Activated CD4-positive, alpha-beta T cell treated with anti-CD3 and anti-CD28 coated beads, Interleukin-2, Interleukin-4, amounts not matched to agents 100 ng/mL and 50 ng/mL, durations not matched to agents 16 hours and 8 hours (primary cell): ENCODE measurements at places on chromosomes 6 and 20.

GRCh38 chr6:17297271-17298080 is 16.3 kb downstream of the RBM24 start:
- no peak for DNase-seq

- no peak for DNase-seq
Measured at GRCh38 chr20:50343490-50344179, 153.0 kb downstream of the CEBPB start.

DNA sequence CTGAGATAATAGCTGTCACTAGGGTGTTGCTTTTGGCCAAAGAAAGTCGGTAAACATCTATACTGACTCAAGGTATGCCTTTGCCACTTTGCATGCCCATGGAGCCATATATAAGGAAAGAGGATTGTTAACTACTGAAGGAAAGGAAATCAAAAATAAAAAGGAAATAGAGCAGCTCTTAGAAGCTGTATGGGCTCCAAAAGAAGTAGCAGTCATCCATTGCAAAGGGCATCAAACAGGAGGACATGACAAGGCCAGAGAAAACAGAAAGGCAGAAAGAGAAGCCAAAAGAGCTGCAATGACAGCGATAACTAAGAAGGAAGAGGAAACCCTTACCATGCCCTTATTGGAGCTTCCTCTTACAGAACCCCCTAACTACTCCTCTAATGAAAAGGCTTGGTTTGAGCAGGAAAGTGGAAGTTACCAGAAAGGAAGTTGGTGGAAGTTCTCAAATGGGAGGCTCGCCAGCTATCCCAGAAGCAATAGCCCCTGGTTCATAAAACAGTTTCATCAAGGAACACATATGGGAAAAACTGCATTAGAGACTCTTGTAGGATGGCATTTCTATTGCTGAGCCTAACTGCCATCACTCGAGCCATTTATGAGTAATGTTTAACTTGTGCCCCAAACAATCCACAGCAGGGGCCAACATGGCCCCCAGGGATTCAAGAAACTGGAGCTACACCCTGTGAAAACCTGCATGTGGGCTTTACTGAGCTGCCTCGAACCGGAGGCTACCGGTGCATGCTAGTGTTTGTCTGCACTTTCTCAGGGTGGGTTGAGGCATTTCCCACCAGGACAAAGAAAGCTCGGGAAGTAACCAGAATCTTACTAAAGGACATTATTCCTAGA is 7.0 kb downstream of the IL22RA2 start:
- no peak for DNase-seq

GRCh38 chr6:132866762-132867449 is 52.5 kb downstream of the RPS12 start:
- no peak for DNase-seq

GRCh38 chr6:6397842-6398241 is 77.4 kb upstream of the F13A1 start:
- DNase-seq, result no peak

DNA sequence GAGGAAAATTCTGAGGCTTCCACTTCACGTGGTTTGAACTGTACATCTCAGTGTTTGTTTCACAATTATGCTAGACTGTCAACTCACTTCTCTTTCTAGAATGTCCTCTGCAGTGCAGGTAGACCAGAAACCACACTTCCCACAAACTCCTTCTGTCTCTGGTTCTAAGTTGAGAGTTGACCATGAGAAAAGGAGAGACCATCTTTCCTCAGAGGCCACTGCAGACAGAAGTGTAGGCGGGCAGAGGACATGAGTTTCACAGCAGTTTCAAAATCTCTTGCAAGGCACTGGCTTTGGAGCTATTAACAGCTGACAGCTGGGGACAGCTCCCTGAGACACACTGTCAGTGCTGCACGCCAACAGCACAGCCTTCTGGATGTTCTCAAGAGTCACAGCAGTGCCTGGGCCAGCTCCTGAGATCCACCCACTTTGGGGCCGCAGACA is 55.4 kb upstream of the MOXD1 start:
- DNase-seq, result no peak

- DNase-seq, result no peak
Measured at GRCh38 chr6:23775127-23775526, 350.9 kb upstream of the NRSN1 start.

DNA sequence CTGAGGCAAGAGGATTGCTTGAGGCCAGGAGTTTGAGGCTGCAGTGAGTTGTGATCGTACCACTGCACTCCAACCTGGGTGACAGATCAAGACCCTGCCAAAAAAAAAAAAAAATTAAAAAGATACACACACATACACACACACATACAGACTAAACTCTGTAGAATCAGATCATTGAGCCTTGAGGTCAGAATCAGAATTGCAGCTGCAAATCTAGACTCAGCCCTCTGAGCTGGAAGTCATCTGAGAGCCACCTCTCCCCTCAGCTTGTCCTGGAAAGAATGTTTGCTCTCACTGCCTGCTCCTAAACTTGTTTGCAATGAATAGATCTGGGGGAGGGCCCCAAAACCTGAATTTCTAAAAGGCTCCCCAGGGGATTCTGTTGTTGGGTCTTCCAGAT is 41.4 kb upstream of the ANGPT4 start:
- DNase-seq, result no peak

DNA sequence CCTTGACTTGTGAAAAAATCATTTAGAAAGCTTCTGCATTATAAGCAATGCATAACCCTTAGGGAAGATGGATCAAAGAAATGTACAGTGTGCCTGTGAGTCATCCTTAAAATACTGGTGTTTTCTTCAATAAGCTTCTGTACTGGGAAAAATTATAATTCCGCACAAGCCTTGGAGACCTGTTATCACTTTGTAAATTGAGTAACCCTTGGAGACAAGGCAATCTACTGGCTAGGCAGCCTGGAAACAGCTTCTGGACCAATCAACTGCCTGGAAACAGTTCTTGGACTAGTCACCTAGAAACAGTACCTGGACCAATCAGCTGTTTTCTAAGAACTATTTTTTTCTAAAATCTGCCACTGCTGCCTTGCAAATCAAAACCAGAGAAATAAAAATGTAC is 25.8 kb upstream of the RNGTT start:
- DNase-seq, result no peak

DNA sequence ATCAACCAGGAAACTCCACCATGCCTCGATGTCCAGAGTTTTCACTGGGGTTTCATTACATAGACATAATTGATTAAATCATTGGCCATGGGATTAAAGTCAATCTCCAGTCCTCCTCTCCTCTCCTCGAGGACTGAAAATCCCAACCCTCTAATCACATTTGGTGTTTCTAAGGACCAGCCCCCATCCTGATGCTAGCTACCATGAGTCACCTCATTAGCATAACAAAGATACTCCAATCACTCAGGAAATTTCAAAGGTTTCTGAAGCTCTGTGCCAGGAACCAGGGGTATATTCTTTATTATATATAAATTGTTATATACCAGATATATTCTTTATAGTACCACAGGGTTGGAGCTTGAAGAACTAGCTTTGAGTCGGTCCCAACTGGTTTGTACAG is 212.9 kb upstream of the PRND start:
- DNase-seq, result no peak

- no peak for DNase-seq
Measured at GRCh38 chr6:69089539-69089938, 454.5 kb downstream of the ADGRB3 start.

- DNase-seq, result no peak
Measured at GRCh38 chr6:163543321-163543720, 128.8 kb downstream of the QKI start.

DNA sequence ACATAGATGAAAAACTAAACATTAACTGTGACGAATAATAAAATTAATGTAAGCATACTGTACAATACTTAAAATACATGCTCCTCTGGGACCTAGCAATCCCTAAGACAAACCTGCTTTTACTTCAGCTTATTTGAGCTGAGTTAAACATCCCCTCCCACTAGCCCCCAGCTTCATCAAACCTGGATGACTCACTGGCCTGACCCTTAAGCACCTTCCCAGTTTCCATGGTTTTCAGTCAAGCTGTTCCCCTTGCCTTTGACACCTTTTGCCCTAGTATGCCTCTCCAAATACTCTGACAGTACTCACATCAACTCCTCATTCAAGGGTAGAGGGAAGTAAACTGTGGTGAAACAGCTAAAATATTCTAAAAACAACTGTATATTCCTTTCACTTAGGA is 4.2 kb downstream of the ELOVL4 start:
- DNase-seq, result no peak

DNA sequence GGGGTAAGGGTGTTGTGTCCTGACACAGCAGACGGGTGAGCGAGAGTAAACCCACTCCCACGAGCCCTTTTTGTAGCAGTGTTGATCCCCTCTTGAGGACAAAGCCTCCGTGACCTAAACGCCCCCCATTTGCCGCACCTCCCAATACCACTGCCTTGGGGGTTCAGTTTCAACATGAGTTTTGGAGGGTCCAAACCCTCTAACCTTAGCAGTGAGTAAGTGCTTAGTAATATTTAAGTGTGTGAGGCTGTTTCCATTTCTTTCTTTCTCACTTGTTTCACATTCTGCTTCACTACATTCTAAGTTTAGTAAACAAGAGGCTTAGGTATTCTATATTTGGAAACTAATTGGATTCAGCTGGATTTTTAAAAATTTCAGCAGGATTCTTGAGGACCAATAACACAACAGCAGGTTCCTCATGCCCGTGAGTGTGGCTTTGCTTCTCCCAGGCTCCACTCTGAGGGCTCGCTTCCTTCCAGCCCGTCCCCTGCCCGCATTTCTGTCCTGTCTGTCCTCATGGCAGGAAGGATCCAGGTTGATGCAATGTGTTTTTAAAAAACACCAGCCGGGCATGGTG is 41.2 kb downstream of the SNX9 start:
- no peak for DNase-seq

DNA sequence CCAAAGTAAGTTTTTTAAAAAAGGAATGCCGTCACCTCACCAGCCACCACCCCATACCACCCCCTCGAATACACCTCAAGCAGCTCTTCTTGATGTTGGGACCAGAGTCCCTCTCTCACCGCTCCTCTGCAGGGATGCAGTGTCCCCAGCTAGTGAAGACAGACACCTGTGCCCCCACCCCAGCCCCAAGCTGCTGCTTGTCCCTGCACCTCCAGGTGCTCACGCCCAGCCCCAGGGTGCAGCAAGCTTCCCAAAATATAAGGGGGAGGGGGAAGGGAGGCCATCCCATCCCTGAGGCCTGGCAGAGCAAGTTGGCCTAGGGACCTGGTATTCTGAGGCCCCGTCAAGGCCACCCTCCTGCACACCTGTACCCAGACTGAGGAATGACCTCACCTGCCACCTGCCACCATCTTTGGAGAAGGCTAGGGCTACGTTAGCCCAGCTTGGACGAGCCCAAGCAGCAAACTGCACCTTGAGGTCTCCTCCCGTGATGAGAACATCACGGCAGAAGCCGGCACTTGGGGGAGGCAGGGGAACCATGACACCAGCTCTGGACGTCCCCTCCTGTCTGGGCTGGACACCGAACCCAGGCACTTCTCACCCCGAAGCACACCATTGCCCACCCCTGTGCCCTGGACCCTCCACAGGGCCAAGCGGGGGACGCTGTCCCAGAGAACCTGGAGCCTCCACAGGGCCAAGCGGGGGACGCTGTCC is 25.9 kb downstream of the YTHDF1 start:
- DNase-seq, result no peak

GRCh38 chr6:39213195-39213920 is 15.9 kb downstream of the KCNK5 start:
- DNase-seq, result no peak

DNA sequence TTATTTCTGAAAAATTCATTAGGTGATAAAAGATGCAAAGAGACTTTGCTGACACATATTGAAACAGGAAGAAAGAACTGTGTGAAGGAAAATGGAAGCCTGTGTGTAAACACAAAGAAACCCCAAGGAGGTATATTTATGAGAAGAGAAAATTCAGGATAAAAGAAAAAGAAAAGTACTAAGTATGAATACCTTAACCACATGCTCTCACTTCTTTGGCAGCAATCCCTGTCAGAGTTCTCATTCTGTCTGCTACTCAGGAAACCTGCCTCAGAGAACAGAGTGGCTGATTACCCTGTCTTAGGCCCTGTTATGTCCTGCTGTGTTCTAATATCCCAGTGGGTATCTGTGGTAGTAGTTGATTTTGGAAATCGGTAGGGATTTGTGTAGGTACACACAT is 457.9 kb downstream of the TBC1D32 start:
- DNase-seq, result no peak

DNA sequence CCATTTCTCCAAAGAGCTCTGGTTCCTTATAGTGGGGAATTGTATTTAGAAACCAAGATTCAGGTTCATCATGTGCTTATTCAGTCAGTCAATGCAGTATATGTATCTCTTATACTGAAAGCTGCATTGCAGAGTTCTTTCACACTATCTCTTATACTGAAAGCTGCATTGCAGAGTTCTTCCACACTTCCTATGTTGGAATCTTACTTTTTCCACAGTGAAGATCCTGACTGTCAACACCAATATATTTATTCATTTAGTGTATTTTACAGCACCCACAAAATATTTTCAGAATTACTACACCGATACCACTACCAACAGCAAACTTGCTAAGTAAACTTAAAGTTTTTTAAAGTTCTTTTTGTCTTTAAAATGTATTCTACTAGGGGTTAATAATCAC is 349.3 kb upstream of the MMS22L start:
- no peak for DNase-seq
